ENCODE measurements at places on chromosomes 2 and 18. TPM values are rescaled to one million over a fixed set of nuclear protein-coding genes. Genes with fewer than 3 reads are reported as not detected.

- no peaks in the 10 kb centered on the region for H3K36me3 ChIP-seq
- no peak overlapping the region for H3K4me3 ChIP-seq
- H3K27me3 ChIP-seq, result no peaks in the 10 kb centered on the region
- DNase-seq, result no peak
- no peaks in the 10 kb centered on the region for H3K4me1 ChIP-seq
- H3K27ac ChIP-seq, result no peak overlapping the region
These were observed 102.8 kb upstream of the CTDP1 start for GRCh38 chr18:79576686-79577351.

PLA2R1 gene
- total RNA-seq, result 0.09 TPM

FAP gene
- total RNA-seq, result not detected

GRCh38 chr2:226799976-226800940 lies 638 bp upstream of the IRS1 start:
- H3K4me3 ChIP-seq, result peak overlapping the region; percentile 92
- no peak for DNase-seq
- peak overlapping the region; percentile 65 for H3K27ac ChIP-seq
- peaks cover 10% of the 10 kb centered on the region for H3K4me1 ChIP-seq
- H3K36me3 ChIP-seq, result no peaks in the 10 kb centered on the region

- H3K36me3 ChIP-seq, result no peaks in the 10 kb centered on the region
- no peaks in the 10 kb centered on the region for H3K27me3 ChIP-seq
- H3K4me3 ChIP-seq, result no peak overlapping the region
- no peak overlapping the region for H3K27ac ChIP-seq
- no peak for DNase-seq
These were observed 239.1 kb downstream of the HDAC4 start for GRCh38 chr2:239161711-239162140.

- no peaks in the 10 kb centered on the region for H3K36me3 ChIP-seq
- H3K4me1 ChIP-seq, result no peaks in the 10 kb centered on the region
- no peak for DNase-seq
- H3K27ac ChIP-seq, result no peak overlapping the region
- H3K27me3 ChIP-seq, result no peaks in the 10 kb centered on the region
These were observed 43.7 kb downstream of the TWIST2 start for GRCh38 chr2:238891457-238892203.

DNA sequence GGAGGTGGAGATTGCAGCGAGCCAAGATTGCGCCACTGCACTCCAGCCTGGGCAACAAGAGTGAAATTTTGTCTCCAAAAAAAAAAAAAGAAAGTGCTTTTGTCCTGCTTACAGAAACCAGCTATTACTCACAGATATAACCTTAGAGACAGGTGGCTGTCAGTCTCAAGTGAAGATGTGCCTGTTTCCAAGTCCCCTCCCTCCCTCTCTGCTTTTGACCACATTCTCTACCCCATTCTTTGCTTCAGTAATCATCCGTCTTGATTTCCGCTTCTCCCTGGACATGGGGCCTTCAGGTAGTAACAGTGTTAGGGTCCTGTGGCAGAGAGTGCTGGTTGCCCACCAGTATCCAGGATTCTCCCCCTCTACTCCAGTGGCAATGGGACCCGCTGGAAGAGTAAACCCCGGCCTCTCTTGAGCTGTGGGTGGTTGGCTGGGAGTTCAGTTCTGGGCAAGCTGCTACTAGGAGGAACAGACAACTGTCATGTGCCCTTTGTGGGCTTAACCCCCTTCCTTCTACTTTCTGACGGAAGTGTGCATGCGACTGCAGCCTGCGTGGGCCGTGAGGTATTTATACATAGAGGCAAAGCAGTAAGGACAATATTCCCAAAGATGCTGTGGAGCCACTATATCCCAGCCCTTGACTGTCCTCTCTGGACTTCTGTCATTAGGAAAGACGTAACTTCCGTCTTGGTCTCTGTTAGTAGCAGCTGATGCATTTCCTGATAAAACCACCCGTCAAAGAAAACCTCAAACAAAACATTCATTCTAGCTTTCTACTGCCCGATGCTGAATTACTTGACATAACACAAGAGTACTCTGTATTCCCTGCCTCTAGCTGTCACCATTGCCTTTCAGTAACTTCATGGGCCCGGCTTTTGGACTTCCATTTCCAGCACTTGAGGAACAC lies 17.8 kb downstream of the PDCL3 start:
- no peaks in the 10 kb centered on the region for H3K27me3 ChIP-seq
- DNase-seq, result no peak
- no peaks in the 10 kb centered on the region for H3K4me1 ChIP-seq

B4GALT6 gene
- total RNA-seq, result 5.5 TPM

- no peak overlapping the region for H3K4me3 ChIP-seq
- H3K36me3 ChIP-seq, result no peaks in the 10 kb centered on the region
- DNase-seq, result no peak
- no peak overlapping the region for H3K27ac ChIP-seq
- peaks cover 5% of the 10 kb centered on the region for H3K4me1 ChIP-seq
- no peaks in the 10 kb centered on the region for H3K27me3 ChIP-seq
These were observed 34.0 kb upstream of the KLF11 start for GRCh38 chr2:10009271-10009810.

DNA sequence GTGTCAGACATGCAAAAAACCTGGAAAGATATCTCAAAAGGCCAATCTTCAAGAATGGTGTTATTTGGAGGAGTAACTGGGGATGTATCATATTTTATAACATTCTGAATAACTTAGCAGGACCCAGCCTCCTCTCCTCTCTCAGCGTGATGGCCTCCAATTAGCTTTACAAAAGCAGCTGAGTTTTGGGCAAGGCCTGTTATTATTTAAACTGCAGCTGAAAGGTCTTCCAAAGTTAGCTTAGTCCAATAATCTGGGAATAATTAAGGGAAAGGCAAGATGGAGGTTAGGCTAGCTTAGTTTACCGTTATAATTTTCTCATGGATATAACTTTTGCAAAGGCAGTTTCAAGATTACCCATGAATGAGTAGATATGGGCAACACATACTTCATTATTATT lies 32.8 kb upstream of the MPPE1 start:
- H3K27me3 ChIP-seq, result no peaks in the 10 kb centered on the region
- H3K27ac ChIP-seq, result no peak overlapping the region
- H3K4me1 ChIP-seq, result peaks cover under 1% of the 10 kb centered on the region

GRCh38 chr2:201909961-201910361 lies 103.6 kb downstream of the CDK15 start:
- peaks cover 3% of the 10 kb centered on the region for H3K4me1 ChIP-seq
- no peak overlapping the region for H3K27ac ChIP-seq
- H3K36me3 ChIP-seq, result no peaks in the 10 kb centered on the region
- no peak overlapping the region for H3K4me3 ChIP-seq
- peaks cover 82% of the 10 kb centered on the region for H3K27me3 ChIP-seq

BAZ2B gene
- 103 TPM for total RNA-seq

- DNase-seq, result peak; percentile 43
- H3K36me3 ChIP-seq, result no peaks in the 10 kb centered on the region
- no peaks in the 10 kb centered on the region for H3K4me1 ChIP-seq
- H3K27ac ChIP-seq, result no peak overlapping the region
- H3K27me3 ChIP-seq, result no peaks in the 10 kb centered on the region
These were observed 23.7 kb upstream of the MYO5B start for GRCh38 chr18:50218432-50219197.

- no peak overlapping the region for H3K4me3 ChIP-seq
- no peaks in the 10 kb centered on the region for H3K27me3 ChIP-seq
- H3K27ac ChIP-seq, result no peak overlapping the region
- peak; percentile 80 for DNase-seq
- H3K36me3 ChIP-seq, result no peaks in the 10 kb centered on the region
These were observed 45.9 kb upstream of the REG3G start for GRCh38 chr2:78979380-78980151.

GRCh38 chr18:49584394-49584793 lies 22.5 kb downstream of the LIPG start:
- no peaks in the 10 kb centered on the region for H3K27me3 ChIP-seq
- no peak for DNase-seq
- no peak overlapping the region for H3K4me3 ChIP-seq
- H3K4me1 ChIP-seq, result no peaks in the 10 kb centered on the region

DNA sequence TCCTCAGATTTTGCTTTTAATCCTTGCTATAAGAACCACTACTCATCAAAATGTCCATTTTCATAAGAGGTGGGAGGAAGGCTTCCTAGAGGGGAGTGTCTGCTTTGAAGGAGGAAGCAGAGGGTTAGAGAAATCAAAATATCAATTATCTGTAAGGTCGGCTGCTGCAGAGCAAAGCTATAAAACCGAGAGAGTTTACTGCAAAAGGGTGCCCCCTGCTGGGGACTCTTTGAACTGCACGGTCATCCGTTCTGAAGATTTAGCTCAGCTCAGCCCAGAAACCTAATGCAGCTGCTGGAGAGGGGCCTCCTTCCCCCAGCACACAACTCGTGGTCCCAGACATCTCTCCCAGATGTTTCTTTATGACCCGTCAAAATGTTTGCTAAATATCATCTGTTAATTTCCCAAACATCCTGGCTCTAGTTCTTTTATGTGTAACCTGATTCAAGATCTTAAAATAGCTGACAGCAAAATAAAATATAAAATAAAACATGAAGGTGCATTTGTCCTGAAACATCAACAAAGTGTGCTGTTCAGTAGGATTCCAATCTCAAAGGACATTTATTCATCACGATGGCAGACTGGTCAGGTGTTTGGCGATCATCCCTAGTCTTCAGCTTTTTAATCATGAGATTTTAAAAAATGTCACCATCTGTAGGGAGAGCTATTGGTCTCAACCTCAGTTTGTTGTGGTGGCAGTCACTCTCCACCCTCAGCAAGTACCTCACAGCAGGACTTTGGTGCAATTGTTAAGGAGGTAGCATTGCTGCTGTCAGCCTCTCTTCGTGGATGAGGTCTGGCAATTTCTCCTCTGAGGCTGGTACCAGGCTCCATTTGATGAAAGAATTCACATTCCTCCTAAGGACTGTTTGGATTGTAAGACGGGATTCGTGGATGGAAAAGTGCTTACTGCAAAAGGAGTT lies 185.9 kb downstream of the MTX2 start:
- no peaks in the 10 kb centered on the region for H3K4me1 ChIP-seq
- no peaks in the 10 kb centered on the region for H3K36me3 ChIP-seq
- no peak overlapping the region for H3K4me3 ChIP-seq

DNA sequence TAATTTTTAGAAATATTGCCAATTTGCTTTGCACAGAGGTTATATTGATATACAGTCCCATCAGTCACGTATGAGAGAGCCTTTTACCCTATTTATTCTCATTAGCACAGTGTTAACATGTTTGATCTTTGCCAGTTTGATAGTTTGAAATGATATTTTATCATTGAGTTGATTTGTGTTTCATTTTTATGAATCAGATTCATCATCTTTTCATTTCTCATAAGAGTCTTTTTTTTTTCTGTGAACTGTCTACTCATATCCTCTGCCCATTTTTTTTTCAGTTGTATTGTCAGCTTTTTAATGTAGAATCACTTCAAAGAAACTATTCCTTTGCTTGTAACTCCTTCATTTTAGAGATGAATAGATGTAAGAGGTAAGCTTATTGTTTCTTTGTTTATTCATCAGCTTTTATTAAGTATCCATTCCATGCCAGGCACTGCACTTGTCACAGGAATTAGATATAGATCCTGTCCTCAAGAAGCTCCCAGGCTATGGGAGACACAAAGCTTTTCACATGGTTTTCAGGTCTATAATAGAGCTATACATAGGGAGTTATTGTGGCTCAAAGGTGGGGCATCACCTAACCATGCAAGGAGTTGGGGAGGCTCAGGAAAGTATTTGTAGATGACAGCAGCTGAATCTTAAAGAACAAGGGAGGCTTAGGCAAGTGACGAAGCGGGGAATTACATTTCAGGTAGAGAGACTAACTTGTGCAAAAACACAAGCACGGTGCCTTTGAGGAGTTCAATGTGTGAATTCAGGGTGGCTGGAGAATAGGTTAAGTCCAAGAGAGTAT lies 42.1 kb downstream of the CD28 start:
- no peaks in the 10 kb centered on the region for H3K4me1 ChIP-seq
- H3K27ac ChIP-seq, result no peak overlapping the region
- DNase-seq, result no peak
- H3K36me3 ChIP-seq, result no peaks in the 10 kb centered on the region
- no peaks in the 10 kb centered on the region for H3K27me3 ChIP-seq

DNA sequence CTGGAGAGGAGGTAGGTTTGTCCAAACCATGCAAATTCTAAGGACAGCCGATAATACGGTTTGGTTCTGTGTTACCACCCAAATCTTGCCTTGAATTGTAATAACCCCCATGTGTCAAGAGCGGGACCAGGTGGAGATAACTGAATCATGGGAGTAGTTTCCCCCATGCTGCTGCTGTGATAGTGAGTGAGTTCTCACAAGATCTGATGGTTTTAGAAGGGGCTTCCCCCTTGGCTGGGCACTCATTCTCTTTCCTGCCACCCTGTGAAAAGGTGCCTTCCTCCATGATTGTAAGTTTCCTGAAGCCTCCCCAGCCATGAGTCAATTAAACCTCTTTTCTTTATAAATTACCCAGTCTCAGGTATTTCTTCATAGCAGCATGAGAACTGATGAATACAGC lies 295.2 kb downstream of the NBAS start:
- no peaks in the 10 kb centered on the region for H3K36me3 ChIP-seq
- H3K4me3 ChIP-seq, result no peak overlapping the region
- H3K27ac ChIP-seq, result no peak overlapping the region
- H3K27me3 ChIP-seq, result no peaks in the 10 kb centered on the region

DNA sequence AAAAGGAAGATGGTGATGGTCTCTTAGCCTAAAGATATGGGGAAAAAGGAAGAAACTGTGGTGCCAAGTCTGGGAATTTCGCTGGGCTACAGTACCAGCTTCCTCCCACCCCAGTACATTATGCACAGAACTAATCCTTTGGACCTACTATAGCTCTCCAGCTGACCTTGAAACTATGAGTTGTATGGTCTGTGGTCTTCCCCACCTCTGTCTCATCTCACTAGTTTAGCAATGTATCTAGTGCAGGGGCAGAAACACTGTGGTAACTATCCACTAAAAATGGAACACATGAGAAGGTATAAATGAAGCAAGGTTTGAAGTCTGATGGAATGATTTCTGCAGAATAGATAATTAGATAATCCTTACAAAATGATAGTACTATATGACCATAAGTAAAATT lies 190.4 kb upstream of the CCDC150 start:
- H3K4me1 ChIP-seq, result no peaks in the 10 kb centered on the region
- no peaks in the 10 kb centered on the region for H3K36me3 ChIP-seq
- H3K4me3 ChIP-seq, result no peak overlapping the region
- H3K27ac ChIP-seq, result no peak overlapping the region
- H3K27me3 ChIP-seq, result no peaks in the 10 kb centered on the region

DNA sequence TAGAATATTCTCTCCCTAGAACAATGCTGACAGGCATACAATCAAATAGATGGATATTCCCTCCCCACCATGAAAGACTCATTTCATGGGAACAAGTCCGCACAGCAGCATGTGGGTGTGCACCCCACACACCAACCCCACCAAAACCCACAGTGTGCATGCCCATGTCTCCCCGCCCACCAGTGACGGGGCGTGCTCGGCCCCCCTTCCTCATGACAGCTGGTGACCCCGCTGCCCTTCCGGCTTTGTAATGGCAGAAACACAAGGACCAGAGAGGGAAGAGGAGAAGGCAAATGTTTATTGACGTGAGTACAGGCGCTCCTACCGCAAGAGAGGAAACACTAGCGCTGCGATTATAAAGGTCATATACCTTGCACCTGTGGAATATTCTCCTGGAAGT lies 30.8 kb upstream of the ODC1 start:
- H3K27me3 ChIP-seq, result peaks cover 35% of the 10 kb centered on the region
- no peak overlapping the region for H3K4me3 ChIP-seq
- DNase-seq, result no peak
- H3K27ac ChIP-seq, result no peak overlapping the region
- no peaks in the 10 kb centered on the region for H3K4me1 ChIP-seq

NABP1 gene
- total RNA-seq, result 5.4 TPM

SAP130 gene
- total RNA-seq, result 19.5 TPM
